ENCODE measurements at places on chromosomes 3 and 15.

- DNase-seq: no peak
Measured at GRCh38 chr3:127787571-127788365, 34.5 kb downstream of the MGLL start.

DNA sequence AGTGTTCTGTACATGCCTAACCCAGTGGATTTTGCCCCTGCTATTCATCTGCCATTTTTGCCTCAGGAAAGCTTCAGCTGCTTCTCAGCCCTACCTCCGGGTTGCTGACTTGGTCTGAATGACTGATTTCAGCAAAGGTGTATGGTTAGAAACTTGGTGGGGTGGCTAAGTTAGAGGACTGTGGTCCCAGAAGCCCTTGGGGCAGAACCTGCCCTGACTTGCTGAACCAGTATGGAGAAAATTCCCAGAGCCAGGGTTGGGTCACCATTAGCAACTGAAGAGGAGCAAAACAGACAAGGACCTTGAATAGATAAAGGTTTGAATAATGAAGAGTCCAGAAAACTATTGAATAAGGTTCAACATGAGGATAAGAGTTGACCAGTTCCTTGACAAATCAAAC lies 6.1 kb upstream of the WWTR1 start:
- DNase-seq: no peak

DNA sequence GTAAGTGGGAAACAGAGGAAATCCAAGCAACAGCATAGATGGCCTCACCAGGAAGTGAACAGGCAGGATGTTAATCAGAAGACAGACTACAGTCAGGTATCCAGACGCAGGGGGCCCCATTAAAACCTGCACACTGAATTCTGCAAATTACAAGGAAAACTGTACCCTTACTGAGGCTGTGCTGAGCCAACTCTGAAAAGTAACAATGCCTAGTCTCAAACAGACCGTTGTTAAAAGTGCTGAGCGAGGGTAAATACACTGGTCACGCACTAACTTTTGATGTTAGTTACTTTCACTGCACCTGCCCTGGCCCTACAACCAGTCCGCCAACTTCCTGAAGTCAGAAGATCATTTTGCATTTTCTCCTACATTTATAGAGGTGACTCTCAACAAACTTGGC lies 1.0 kb downstream of the TAMM41 start:
- no peak for DNase-seq

GRCh38 chr3:17258823-17259436 lies 374.2 kb downstream of the PLCL2 start:
- no peak for DNase-seq

GRCh38 chr3:192091831-192092230 lies 630.9 kb downstream of the PYDC2 start:
- DNase-seq: no peak

DNA sequence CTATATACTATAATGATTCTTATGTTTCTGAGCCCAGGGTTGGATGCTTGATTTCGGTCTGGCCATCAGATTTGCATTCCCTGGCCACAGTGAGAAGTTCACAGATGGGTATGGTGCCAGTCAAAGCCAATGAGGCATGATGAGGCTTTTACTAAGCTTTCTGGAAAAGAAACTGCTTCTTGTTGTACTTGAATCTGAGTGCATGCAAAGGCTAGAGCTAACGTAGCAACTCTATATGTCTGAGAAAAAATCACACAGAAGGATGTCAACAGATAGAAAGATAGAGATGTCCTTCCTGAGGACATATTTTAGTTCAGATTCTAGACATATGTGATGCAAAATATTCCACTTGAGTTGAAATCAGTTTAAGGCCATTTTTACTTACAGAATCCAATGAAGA lies 608.1 kb downstream of the ROBO1 start:
- DNase-seq: no peak

- no peak for DNase-seq
Measured at GRCh38 chr15:82875411-82876003, 66.1 kb downstream of the WHAMM start.

DNA sequence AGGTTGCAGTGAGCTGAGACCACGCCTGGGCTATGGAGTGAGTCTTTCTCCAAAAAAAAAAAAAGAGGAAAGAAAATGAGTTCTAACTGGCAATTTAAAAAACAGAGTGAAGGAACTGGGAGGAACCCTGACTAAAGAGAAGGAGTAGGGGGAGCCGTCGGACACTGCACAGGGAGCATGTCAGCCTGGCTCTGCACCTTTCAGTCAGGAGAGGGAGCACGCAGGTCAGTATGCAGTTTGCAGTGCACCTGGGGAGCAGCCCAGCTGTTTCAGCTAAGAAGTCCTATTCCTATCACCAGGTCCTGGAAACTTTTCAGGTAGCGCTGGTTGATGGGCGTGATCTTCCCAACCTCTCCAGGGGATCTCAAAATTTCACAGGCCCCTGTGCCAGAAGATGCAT lies 14.9 kb upstream of the ZXDC start:
- DNase-seq: no peak

DNA sequence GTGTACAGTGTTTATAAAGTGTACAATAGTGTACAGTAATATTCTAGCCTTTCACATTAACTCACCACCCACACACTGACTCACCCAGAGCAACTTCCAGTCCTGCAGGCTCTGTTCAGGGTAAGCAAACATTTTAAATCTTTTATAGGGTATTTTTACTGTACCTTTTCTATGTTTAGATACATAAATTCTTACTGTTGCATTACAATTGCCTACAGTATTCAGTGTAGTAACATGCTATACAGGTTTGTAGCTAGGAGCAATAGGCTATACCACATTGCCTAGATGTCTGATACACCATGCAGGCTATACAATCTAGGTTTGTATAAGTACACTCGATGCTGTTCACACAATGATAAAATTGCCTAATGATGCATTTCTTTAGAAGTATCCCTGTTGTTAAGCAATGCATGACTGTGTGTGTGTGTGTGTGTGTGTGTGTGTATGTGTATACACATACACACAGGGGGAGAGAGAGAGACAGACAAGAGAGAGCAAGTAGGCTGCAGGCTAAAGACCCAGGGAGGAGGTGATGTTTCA lies 72.5 kb upstream of the PRR23C start:
- DNase-seq: no peak

DNA sequence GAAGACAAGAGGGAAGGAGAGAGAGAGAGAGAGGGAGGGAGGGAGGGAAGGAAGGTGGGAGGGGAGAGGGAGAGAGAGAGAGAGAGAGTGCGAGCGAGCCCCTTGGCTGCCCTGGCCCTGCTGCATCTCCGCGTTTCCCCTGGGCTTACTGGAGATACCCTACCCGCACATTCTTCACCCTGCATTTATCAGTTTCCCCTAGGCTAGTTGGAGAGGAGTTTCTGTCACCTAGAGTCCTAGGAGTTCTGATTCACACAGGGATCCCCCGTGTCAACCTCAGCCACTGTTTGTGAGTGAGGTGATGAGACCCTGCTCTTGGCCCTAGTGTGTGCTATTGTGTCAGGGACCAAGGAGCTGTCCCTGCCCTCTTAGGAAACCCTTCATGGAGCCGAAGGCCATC lies 18.7 kb downstream of the BHLHE40 start:
- no peak for DNase-seq

DNA sequence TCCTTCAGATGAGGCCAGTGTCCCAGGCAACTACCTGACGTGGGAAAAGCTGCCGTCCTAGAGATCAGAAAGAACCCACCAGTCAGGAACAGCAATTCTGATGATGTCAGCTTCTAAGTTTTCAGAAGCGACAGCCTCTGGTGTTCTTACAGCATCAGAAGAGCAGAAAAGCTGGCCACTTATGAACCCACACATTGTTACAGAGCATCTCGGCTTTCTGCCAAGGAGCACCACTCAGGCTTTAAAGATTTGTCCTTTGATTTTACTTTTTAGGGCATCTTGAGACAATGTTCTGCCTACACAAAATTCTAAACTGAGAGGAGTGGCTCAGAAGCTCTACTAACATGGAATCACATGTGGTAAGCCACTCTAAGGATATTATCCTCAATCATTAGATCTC lies 49.7 kb upstream of the BOC start:
- no peak for DNase-seq

DNA sequence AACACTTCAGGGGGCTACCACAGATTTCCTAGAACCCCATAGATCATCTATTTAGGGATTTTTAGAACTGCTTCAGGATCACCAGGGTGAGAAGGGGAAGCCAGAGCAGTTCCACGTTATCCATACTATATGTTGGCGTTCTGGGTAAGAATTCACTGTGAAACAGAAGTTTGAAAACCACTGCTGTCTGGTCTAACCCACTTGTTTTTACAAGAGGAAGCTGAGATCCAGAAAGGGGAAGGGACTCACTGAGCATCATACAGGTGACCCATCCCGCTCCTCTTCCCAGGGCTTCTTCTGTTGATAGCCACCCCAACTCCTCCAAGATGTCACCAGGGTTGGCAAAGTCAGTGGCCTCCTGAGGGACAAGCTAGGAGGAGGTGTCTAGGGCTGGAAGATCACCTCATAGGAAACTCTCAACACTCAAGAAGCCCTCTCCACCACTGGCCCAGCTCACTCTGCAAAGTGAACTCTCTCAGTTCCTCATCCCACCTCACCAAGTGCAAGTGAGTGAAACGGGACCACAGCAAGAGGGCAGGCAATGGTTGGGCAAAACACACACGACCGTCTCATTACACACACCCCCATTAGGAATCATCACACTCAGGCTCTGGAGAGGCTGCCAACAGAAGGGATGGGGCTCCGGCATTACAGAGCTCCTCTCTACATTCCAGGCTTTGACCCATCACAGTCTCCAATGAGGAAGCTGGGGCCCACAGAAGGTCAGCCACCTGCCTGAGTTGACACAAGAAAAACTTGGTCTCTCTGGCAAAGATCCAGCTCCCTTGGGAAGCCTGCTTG lies 1.8 kb downstream of the DAPK2 start:
- DNase-seq: no peak

- no peak for DNase-seq
Measured at GRCh38 chr3:126100634-126101301, 16.8 kb upstream of the SLC41A3 start.
